ENCODE measurements at places on chromosomes 11 and 22.

- no peak for DNase-seq
Observed at GRCh38 chr11:55658608-55659007, 3.4 kb upstream of the OR4C6 start.

DNA sequence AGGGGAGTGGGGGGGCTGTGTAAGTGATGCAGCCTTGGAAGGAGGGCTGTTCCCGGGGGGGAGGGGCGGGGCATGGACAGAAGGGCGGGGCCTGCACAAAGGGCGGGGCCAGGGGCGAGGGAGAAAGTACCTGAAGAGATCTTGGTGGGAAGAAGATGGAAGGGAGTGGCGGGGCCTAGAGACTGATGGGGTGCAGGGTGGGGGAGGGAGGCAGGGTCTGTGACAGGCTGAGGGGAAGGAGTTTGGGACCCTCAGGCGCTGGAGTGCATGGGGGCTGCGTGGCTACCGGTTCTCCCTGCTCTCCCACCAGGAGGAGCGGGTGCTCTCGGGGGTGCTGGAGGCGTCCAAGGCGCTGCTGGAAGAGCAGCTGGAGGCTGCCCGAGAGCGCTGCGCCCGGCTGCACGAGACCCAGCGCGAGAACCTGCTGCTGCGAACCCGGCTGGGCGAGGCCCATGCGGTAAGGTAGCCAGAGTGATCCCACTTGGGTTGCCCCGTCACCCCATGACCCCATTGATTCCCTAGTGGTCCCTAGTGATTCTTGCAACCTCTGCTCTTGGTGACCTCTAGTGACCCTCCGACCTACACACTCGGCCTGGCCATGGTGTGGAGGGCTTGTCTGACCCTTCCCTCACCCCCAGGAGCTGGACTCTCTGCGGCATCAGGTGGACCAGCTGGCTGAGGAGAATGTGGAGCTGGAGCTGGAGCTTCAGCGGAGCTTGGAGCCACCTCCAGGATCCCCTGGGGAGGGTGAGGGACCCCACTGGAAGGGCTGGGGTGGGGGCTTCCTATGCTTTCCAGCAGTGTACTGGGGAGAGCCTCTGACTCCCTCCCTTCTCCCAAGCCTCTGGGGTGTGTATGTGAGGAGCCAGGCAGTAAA is 3.1 kb downstream of the CCDC88B start:
- peak; percentile 69 for DNase-seq

- no peak for DNase-seq
Observed at GRCh38 chr11:13280092-13280722, 2.6 kb downstream of the BMAL1 start.

DNA sequence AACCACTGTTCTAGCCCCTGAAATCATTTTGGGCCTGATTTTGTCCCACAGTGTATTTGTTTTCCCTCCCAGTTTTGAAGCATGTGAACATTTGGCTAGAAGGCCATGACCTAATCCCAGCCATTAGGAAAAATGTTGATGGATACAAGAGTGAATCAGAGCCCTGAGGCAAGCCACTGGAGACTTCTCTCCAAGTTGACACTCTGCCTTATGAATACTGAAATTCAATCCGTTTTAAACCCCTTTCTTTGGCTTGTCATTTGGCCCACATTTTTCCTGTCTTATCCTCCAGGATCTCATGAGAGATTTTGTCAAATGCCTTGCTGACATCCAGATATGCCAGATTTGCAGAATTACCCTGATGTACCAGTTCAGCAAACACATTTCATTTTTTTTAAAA is 158.8 kb downstream of the FAT3 start:
- DNase-seq, result no peak

DNA sequence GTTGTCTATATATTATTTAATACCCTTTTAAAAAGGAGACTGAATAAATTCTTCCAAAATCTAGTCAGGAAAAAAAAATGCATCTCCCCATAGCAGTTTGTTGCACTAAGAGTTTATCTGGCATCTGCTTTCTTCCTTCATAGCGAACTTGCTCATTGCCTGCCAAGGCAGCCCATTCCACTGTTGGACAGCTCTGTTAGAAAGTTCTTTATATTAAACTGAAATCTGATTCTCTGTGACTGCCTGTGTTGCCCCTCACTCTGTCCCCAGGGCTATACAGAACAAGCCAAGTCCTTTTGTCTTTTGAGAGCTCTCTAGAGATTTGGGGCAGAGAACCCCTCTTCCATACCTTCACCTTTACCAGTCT is 3.3 kb upstream of the CHRDL2 start:
- DNase-seq, result no peak

GRCh38 chr11:77036398-77036797 is 2.2 kb downstream of the B3GNT6 start:
- no peak for DNase-seq

DNA sequence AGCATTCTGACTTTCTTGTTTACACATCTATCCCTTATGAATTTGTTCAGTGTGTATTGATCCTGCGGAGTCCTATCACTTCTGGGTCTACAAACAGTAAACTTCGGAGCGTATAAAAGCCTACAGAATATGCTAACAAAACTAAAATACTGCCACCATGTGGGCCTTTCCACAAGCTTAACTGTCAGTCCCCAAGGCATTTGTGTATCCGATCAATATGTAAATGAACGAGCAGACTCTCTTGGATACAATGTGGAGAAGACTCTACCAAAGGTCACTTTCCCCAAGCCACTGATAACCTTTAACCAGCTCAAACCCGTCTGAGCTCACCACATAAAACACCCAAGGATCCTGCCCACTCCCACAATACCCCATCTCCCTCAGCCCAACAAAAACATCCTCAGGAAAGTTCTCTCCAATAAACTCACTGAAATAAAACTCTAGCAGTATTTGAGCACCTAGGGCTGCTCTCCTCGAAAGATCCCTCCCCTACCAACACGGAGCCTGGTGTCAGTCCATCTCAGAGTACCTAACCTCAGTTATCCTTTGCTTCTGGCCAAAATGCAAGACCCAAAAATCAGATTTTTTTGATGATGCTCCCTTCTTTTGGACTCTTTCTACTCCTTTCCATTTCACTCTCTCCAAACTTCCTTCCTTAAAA is 17.8 kb downstream of the ADA2 start:
- no peak for DNase-seq

DNA sequence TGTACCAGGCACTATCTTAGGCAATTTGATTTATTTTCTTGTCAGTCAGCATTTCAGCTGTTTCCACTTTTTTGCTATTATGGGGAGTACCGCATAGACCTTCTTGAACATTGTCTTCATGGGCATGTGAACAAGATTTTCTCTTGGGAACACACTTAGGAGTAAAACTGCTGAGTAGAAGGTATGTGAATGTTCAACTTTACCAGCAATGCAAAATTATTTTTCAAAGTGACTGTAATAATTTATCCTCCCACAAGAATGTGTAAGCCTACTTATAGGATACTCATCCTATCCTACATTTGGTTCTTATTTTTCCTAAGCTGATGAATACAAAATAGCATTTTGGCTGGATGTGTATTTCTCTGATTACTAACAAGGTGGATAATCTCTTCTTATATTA is 132.0 kb upstream of the NAV2 start:
- no peak for DNase-seq

GRCh38 chr11:113199866-113200265 is 114.5 kb upstream of the TTC12 start:
- DNase-seq, result no peak

DNA sequence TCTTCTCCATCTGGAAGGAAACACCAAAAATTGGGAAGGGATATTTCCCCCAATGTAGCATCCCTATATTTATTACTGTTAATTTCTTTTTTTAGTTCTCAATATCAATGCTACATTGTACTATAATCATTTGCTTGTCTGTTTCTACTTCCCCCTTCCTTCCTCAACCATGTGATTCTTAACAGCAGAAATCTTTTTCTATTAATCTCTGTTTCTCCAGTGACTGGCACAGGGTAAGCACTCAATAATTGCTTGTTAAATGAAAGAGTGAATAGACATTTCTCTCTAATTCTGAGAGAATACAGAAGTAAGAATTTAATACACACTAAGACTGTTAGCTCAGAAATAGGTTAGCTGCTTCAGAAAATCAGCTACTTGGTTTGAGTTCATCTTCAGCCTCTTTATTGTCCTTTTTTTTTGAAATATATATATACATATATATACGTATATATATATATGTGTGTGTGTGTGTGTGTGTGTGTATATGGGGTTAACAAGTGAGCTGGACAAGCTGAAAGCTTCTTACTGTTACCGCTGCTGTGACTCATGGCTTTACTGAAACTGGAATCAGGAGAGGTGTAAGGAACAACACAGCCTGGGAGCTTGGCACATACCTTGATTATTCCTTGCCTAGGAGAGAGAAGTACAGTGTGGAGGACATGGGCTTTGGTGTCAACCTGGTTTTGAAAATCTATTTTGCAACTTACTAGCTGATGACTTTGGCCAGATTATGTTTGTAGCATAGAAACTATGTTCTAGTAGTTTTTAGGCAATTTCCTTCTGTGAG is 26.2 kb upstream of the PDE3B start:
- DNase-seq, result no peak

DNA sequence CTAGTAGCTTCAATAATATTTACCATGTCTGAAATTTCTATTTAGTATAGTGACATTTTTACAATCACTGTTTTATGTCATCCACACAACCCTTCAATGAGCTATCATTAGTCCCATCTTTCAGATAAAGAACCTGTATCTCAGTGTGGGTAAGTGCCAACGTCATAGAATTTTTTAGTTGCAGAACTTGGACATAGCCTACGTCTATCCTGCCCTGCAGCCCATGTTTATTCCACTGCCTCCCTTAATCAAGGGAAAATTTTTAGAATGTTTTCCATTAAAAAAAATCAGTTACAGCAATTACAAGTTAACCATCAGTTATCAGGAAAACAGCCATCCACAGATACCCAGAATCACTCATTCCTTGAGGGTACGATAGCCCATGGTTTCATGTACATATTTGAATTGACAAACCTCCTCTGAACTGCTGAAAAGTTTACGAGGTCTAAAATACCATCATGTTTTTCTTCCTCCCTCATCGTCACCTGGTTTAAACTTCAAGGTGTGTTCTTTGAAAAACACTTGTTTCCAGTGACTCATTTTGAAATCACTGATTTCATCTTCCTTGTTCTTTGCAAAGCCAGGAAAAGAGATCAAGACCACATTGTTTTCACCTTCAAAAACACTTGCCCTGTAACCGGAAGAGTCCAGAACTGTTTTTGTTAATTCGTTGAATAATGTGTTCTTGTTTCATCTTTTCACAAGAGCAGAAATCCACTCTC is 100.9 kb downstream of the FAM76B start:
- DNase-seq, result no peak

GRCh38 chr11:76753950-76754349 is 29.2 kb upstream of the TSKU start:
- no peak for DNase-seq

- DNase-seq, result no peak
Observed at GRCh38 chr11:32918427-32918826, 25.8 kb downstream of the QSER1 start.

DNA sequence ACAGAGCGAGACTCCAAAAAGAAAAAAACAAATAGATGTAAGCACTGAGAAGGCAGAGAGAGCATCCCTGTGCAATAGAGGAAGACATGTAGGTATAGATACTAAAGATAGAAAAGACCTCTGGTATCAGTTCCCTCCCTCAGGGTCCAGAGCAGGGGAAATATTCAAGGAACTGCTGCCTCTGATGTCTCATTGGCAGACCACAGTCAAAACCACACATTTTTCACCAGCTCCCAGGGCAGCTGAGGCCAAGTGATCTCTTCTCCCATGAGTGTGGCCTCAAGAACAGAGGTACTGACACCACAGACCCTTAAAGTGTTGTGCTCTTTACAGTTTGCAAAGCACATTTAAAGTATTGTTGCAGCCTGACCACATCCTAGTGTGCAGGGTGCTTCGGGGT is 288.5 kb downstream of the NTM start:
- DNase-seq, result no peak

DNA sequence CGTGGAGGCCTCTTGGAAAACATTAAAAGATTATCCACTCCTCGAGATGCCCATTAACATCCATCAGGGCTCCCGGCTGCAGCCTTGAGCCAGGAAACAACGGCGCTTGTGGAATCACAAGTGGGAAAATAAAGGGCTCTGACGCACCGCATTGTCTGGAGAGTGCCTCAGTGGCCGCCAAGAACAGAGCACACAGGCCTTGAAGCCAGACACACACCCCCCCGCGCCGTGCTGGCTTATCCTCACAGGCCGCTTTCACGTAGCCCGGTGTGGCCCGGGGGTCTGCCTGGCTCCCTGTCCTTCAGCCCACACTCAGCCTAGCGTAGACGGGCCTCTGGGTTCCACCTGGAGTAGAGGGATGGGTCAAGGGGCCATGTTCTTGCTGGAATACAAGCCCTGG is 1020.5 kb downstream of the BRD1 start:
- no peak for DNase-seq

GRCh38 chr11:8194956-8195355 is 26.1 kb upstream of the RIC3 start:
- DNase-seq, result no peak

DNA sequence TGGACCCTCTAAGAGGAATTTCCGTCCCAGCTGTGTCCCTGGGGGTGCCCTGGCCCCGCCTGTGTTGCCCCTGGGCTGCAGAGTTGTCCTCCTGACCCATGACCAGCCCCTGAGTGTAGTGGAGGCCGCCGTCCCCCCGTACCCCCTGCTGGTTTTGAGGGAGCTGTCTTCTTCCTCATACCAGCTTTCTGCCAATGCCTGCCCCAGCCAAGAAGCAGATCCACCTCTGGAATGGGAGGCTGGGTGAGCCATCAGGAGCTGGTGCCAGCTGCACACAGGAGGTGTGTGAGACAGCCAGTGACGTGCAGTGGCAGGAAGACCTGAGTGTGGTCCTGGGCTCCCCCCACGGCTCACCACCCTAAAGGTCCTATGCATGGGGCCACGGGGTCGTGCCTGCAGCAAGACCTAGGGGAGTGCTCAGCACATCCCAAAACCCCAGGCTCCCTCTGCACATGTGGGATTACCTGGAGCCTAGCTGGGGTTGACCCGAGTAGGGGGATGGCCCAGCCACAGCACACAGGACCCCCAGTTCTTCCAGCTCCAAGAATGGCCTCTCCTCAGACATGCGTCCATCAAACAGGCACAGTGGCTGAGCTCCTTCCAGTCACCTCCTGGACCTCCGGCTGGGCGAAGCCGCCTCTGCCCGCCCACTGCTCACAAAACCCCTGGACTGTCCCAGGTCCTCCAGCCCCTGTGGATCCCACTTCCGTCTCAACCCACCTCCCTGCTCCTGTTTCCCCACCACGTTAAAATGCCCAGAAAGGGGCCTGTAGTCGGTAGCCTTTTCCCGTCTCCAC is 647.6 kb downstream of the BRD1 start:
- DNase-seq, result no peak

Measured in coronary artery (tissue), 2 donors.